ENCODE measurements at places on chromosomes 2 and 18.
A peak's percentile ranks its signal among the peaks of the same experiment; 100 is the strongest.

DNA sequence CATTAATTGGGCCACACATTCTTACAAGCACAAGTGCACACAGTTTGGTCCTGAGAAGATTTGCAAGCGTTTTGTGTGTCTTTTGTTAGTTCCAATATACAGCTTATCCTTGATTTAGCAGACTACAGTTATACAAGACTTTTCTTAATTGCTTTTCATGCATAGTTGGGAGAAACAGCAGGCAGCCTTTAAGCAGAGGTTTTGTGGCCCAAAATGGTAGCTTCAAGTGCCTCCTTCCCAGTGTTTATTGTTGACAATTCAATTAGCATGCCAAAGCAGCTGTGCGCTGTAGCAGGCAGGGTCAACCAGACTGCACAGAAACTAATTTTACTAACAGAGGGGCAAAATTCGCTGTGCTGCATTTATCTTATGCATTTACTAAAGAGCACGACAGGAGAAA is 47.5 kb downstream of the FRZB start:
- no peak for DNase-seq

DNA sequence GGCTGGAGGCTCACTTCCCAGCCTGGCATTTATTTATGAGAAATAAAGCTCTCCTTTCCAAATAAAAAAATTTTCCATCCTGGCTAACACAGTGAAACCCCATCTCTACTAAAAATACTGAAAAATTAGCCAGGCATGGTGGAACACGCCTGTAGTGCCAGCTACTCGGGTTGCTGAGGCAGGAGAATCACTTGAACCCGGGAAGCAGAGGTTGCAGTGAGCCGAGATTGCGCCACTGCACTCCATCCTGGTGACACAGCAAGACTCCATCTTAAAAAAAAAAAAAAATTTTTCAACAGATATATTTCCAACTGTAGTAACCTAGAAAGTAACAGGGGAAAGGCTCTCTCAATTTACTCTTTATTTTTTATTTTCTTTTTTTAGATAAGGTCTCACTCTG is 6.1 kb upstream of the PCBP1 start:
- DNase-seq = no peak

- no peak for DNase-seq
These were observed 193.5 kb downstream of the PPP1R1C start for GRCh38 chr2:182179176-182179575.

DNA sequence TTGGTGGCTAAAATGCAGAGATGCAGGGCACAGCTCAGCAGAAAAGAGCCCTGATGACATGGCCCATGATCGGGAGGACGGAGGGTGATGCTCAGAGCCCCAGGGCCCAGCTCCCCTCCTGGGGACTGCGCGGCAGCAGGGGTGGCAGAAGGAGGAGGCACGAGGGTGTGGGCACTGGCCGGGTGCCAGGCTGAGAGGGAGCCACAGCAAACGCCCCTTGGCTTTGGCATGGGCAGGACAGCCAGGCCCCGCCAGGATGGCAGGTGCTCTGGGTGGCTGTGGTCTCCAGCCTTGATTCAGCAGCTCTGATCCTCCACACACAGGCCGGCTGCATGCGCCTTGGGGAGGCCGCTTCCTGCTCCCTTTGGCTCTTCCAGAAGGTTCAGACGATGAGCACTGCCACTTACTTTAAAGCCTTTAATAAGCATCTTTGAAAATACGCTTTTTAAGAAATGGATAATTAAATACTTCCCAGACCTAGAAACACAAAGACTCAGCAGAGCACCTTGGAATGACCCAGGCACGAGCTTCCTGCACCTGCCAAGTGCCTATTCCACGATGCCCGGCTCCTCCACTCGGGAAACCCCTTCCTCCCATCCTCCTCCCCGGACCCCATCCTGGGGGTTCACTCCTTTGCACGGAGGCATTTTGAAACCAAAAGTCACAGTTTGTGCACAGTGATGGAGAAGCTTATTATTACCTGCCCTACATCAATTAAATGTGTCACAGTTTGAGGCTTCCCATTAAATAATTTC is 78.5 kb upstream of the SNTG2 start:
- peak; percentile 46 for DNase-seq

DNA sequence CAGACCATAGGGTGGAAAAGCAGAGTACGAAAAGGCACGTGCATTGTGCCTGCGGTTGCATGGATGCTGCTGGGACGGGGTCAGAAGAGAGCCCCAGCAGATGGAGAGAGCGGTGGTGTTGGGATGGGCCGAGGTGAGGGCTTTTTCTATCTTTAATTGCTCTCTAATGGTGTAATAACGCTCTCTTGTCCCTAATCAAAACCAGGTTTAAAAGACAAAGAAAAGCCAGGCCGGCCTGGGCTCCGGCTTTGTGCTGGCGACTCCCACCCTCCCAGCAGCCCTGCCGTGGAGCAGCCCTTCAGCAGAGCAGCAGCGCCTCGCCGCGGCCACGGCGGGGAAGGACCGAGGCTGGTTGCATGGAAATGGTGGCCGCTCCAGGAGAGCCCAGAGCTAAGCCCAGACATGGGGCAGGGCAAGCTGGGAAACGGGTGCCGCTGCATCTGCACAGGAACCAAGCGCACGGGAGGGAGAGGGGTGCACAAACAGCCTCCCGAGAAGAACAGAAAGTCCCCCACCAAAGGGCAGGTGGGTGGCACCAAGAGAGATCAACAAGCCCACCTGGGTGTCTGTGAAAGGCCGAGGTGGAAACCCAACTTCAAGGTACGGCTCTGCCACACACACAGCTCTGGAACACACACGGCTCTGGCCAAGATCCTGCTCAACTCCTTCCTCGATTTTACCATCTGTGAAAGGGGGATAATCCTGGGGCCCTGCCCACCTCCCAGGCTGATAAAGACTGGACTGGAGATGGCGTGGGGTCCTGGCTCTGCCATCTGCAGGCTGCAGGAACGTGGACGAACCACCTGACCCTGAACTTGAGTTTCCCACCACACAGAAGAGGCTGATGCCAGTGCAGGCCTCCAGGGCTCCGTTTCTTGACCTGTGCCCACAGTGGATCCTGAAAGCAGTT is 15.0 kb downstream of the HS1BP3 start:
- peak; percentile 93 for DNase-seq

- DNase-seq = no peak
These were observed 23.7 kb upstream of the NRP2 start for GRCh38 chr2:205658572-205658971.

DNA sequence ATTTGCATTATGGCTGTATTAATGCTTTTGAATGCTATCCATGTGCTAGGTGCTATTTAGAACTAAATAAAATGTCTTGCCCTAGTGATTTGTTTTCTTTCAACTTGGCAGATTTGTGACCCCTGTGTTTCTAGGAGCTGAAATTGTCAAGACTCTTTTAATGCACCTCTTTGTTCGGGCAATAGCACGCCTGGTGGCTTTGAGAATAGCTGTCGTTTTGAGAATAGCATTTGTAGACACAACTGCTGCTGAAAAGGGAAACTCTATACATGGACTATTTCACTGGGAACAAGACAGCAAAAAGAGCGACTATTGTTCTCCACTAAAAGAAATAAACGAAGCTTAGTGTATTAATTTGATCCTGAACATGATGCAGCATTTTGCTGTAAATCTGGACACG is 352.1 kb upstream of the ZNF521 start:
- DNase-seq = no peak

GRCh38 chr2:223044092-223044836 is 7.7 kb upstream of the KCNE4 start:
- no peak for DNase-seq

- no peak for DNase-seq
These were observed 32.3 kb upstream of the PMAIP1 start for GRCh38 chr18:59867337-59868104.

DNA sequence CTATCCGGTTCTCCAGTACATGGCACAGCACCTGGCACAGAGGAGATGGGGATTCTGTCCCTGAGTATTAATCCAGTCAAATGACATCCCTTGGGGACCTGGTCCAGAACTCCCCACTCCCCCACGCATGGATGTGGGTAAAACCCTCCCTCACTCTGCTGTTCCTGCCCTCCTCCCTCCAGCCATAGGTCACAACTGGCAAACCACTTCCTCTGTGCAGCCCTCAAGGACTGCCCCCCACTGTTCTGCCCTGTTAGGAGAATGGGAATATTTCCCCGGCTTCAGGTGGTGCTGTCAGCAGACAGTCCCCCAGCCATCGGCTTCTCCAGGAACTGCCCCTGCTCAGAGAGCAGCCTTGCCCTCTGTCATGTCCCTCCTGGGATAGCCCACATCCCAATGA is 1.5 kb upstream of the TFCP2L1 start:
- DNase-seq = no peak

DNA sequence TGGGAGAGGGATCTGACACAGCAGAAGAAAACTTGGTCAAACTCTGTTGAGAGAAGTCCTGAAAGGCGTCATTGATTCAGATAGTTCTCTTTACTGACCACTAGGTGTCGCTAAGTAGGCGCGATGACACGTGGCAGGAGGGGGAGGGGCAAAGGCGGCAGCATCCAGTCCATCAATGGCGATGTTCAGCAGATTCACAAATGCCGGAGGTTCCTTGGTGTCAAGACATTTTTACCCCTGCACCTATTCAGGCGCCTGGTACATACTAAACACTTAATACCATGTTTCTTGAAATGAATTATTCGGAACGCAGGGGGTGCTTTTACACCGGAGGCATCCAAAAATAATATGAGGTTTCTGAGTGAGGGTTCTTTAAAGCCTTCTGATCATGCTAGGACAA is 3.0 kb upstream of the PLEK start:
- peak; percentile 81 for DNase-seq

- DNase-seq = no peak
These were observed 245.8 kb upstream of the SLC39A10 start for GRCh38 chr2:195411219-195411687.

GRCh38 chr2:64773461-64774118 is 119.9 kb upstream of the SERTAD2 start:
- DNase-seq = no peak

- no peak for DNase-seq
These were observed 17.7 kb upstream of the IGFBP2 start for GRCh38 chr2:216615298-216616082.

DNA sequence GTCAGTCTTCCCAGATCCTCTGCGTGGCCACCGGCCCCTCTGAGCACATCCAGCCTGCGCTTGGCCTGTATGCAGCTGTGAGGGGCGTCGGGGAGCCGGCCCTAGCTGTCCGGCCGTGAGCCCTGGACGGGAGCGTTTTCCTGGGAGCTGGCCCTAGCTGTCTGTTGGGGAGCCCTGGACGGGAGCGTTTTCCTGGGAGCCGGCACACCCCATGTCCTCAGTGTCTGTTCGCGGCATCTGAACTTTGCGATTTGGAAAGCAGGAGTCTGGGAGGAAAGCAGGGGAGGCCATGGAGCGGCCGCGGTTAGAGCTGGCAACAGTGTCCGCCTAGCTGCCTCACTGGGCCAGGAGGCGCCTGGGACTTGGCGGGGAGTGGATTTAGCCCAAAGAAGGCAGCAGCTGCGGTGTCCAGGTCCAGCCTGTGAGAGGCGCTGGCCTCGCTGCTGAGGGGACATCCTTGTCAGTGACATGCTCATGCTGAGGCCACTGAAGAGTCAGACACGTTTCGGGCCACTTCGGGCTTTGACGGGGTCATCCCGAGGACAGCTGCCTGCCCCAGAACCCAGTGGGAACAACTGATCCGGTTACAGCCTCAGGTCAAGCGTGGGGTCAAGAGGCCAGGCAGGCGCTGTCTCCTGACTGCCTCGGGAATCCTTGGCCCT is 75.8 kb downstream of the KCNG2 start:
- DNase-seq = peak; percentile 69

- DNase-seq = no peak
These were observed 84.5 kb upstream of the ODC1 start for GRCh38 chr2:10532638-10533101.

- no peak for DNase-seq
These were observed 3.6 kb upstream of the TSPYL6 start for GRCh38 chr2:54259413-54260240.

- DNase-seq = no peak
These were observed 2.3 kb upstream of the PLCD4 start for GRCh38 chr2:218605432-218605831.

- DNase-seq = no peak
These were observed 20.1 kb upstream of the FANCL start for GRCh38 chr2:58261209-58261608.

GRCh38 chr18:12326711-12327460 is 18.8 kb downstream of the TUBB6 start:
- DNase-seq = no peak

GRCh38 chr18:76747676-76748075 is 74.7 kb upstream of the ZNF236 start:
- DNase-seq = no peak

DNA sequence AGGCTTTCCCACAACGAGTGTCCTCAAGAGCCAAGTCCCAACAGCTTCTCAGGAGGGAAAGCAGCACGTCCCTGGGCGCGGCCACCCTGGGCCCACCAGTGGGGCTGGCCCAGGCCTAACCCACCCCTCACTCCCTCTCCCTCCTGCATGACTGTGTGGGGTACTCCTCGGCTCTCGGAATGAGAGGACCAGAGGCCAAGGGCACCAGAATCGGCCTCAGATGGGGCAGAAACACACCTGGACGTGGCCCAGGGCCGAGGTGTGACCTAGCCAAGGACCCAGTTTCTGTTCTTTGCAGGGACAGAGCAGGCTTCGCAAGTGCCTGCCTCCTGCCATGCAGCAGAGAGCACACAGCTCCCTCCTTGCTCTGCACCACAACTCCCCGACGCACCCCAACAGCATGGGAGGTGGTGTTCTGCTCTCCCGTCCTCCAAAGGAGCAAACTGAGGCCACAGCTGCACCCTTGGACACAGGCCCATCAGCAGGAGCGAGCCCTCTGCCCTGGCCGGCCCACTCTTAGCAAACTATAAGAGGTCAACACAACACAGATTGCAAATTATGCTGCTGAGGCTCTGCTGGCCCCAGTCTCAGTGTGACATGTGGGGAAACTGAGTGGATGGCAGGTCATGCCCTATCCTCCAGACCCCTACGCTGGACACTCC is 19.7 kb downstream of the HS6ST1 start:
- DNase-seq = no peak

DNA sequence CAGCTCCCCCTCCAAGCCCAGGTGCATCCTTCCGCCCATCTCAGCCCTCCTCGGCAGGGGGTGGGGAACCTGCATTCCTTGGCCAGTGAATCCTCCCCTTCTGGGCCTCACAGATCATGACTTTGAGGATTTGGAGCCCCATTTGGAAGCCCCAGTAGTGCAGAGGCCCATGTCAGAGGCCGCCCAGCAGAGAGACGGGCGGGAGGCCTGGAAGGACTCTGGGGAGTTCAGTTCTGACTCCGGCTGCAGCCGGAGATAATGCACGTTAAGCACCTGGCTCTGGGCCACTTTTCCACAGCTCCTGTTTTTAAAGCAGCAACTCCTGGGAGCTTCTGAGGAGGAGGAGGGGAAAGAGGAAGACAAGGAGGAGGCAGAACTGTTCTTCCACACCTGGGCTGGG is 14.9 kb downstream of the ATOH8 start:
- DNase-seq = no peak

DNA sequence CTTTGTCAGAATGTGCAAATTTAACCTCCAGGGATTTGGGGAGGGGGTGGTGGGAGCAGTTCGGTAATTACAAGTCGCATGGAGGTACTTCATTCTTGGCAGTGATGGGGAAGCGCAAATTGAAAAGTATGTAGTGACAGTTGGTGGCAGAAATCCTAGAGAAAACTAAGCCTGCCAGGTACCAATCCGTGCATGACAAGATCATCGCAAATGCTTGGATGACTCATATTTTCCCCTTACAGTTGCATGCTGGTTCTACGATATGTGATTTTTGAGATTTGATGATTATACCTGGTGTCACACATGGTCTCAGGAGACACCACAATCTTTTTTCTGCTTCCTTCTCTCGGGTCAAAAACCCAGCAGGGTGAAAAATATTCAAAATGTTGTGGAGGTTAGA is 479.7 kb upstream of the ID2 start:
- no peak for DNase-seq

- DNase-seq = no peak
These were observed 2.2 kb downstream of the SETBP1 start for GRCh38 chr18:44682871-44683221.

GRCh38 chr2:236899950-236900640 is 185.6 kb upstream of the COPS8 start:
- DNase-seq = no peak

Measured in coronary artery (tissue), 2 donors.